ENCODE measurements at places on chromosomes 2 and 18.

DNA sequence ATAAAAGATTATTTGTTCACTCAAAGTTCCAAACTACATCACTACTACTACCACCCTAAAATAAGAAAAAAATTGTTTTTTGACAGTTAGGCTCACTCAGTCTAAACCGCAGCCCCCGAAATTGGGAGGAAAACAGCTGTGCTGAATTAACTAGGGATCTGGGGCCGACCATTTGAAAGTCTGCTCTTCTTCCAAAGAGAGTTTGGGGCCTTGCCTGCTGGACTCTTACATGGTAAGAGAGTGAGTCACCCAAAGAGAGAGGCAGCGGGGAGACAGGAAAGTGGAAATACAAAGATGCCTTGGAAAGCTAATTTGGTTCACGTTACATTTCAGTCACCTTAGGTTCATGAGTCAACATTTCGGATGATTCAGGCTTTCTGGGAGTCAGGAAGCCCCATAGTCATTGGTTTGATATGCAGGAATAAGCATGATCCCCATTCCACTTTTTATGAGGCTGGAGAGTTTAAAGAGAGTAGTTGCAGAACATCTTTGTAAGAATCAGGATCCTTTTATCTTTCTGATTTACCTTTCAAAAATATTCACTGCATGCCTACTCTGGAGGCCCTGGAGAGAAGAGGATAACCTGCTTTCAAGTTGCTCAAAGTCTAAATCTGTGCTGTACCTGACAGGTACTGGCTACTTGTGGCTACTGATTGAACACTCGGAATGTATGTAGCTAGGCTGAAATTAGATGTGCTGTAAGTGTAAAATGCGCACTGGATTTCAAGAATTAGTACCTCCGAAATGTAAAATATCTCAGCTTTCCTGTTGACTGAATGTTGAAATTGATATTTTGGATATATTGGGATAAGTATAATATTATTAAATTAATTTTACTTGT, 995 bp upstream of the RTN4 start:
- peak; percentile 67 for ATAC-seq

DNA sequence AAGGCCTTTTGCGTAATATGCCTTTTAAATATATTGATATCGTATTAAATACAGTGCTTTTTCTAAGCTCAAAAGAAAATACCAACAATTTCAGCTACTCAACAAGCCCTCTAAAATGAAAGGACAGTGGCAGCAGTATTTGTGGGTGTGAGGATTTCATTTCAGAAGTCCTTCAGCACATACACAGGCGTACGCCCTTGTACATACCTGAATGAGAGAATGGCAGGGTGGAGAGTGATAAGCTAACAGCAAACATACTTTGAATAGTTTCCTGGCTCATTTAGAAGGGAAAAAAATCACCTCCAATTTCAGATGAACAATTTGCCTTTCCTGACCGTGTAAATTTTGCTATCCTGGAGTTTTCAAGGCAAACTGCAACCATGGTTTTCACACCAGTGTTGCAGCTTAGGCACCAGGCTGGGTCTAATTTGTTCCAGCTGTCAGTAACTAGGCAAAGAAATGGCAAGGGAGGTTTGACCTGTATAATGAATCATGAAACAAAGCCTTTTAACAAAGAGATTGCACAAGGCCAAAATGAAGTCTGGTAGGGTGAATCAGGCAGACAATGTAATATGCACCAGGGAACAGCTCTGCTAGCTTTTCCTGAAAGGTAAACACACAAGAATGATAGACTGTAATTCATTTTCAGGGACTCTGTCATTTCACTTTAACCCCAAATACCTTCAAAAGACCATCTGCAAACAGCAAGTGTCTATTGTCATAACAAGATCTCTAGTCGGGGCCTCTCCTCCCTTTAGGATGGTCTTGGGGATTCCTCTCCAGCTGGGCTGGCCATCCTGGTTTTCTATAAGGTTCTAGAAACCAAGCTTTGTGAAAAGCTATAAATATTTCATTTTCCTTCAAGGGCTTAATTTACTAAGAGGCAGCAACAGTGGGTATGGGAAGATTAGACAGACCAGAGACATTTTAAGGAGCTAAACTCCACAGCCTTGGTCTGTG, 11.5 kb downstream of the ANKRD29 start:
- ATAC-seq = no peak

GRCh38 chr2:163008642-163009041, 170.1 kb upstream of the KCNH7 start:
- ATAC-seq = no peak

DNA sequence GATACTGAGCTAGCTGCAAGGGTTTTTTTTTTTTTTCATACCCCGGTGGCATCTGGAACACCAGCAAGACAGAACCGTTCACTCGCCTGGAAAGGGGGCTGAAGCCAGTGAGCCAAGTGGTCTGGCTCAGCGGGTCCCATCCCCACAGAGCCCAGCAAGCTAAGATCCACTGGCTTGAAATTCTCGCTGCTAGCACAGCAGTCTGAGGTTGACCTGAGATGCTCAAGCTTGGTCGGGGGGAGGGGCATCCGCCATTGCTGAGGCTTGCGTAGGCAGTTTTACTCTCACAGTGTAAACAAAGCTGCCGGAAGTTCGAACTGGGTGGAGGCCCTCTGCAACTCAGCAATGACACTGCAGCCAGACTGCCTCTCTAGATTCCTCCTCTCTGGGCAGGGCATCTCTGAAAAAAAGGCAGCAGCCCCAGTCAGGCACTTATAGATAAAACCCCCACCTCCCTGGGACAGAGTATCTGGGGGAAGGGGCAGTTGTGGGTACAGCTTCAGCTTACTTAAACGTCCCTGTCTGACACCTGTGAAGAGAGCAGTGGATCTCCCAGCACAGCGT, 5.1 kb upstream of the MIB1 start:
- ATAC-seq = no peak

- no peak for ATAC-seq
Measured at GRCh38 chr2:51971136-51971535, 939.2 kb upstream of the NRXN1 start.

- ATAC-seq = no peak
Measured at GRCh38 chr2:190488516-190489233, 45.8 kb downstream of the NEMP2 start.

DNA sequence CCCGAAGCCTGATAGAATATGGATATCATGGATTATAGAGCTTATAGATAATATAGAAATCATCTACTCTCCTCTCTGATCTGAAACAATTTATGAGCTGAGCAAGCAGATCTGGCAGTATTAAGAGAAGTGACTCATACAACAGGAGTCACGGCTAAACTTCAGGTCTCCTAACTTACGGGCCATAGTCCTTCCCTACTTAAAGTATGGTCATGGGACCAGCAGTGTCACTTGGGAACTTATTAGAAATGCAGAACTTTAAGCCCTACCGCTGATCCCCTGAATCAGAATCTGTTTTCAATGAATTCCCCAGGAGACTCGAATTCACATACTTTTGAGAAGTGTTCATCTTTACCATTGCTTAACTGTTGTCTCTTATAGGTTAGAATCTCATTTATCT, 195.7 kb upstream of the FANCL start:
- ATAC-seq = no peak

DNA sequence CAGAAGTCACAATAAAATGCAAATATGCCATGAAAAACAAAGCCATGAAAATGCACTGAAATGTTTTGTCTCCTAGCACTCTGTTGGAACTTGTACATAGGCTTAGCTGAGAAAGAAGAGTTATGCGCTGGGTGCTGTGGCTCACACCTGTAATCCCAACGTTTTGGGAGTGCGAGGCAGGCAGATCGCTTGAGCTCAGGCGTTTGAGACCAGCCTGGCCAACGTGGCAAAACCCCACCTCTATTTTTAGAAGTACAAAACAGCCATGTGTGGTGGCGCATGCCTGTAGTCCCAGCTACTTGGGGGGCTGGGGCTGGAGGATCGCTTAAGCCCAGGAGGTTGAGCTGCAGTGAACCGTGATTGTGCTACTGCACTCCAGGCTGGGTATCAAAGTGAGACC, 39.9 kb downstream of the IRS1 start:
- ATAC-seq = no peak

DNA sequence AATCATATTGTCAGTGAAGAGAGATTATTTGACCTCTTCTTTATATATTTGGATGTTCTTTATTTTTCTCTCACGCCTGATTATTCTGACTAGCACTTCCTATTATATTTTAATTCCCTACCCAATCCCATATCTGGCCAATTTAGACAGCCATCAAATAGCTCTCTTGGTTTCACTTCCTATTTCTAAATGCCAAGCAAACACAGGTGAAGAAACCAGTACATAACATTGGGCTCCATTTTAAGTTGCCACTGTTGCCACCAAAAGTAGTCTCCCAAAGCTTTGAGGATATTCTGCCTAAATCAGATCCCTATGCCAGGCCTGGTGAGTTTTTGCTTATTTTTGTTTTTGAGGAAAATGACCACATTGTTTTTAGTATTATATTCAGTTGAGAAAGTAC, 547.0 kb downstream of the MBD2 start:
- no peak for ATAC-seq

DNA sequence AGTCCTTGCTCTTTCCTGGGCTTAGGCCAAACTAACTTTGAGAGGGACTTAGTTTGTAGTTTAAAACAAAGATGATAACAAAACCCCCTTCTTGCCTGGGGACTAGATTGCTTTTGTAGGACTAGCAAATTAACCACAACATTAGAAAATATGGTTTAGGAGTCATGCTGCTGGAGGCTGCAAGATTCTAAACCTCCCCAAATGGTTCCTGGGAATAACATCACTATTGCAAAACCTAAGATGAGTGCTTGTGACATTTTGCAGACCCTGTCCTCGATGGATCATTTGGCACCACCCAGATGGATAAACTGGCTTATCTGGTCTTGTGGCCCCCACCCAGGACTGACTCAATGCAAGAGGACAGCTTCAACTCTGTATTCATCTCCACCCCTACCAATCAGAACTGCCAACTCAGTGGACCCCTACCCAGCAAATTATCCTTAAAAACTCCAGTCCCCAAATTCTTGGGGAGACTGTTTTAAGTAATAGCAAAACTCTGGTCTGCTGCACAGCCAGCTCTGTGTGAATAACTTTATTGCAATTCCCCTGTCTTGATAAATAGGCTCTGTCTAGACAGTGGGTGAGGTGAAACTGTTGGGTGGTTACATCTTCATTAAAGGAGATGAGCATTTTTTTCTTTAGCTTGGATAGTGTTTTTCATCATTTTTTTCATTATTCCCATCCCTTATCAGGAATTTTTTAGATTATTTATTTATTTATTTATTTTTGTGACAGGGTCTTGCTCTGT, 58.9 kb downstream of the SPTBN1 start:
- peak; percentile 64 for ATAC-seq
